ENCODE measurements at places on chromosomes 5 and 9. TPM values are rescaled to one million over a fixed set of nuclear protein-coding genes. Genes with fewer than 3 reads are reported as not detected.

GRCh38 chr9:75053869-75054268 lies 25.8 kb upstream of the CARNMT1 start:
- no peak for DNase-seq

GRCh38 chr5:59236986-59237385 lies 654.1 kb downstream of the RAB3C start:
- no peak for DNase-seq

GRCh38 chr5:100772006-100772405 lies 131.1 kb downstream of the ST8SIA4 start:
- DNase-seq: no peak

DNA sequence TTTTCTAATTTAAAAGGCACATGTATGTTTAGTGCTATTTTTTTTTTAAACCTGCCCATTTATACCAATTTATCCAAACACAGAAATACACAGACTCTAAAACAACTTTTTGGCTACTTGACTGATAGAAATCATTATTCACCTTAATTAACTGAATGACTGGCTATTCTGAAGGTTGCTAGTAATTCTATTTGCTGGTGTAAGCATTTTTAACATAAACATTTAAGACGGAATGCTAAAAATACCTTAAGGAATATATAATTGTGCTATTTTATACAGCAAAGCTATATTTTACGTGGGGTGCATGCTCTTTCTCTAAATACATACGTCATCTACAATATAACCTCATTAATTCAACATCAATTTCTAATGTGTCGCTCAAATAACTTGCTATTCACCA lies 14.9 kb downstream of the GLIS3 start:
- DNase-seq: no peak

DNA sequence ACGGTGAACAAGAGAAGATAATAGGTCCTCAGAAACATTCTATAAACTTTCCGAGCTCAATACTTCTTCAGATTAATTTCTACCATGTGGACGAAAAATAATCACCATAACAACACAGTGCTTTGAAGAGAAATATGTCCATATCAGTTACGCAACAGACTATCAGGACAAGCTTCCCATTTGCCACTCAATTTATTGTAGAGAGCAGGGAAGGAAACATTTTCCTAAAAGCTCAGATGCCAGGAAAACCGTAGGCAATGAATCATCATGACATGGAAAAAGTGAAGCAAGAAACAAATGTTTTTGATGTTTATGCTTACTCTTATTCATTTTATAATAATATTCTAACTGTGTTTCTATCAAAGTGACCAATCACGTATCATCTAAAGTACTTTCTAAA lies 87.6 kb downstream of the S1PR3 start:
- peak; percentile 7 for DNase-seq

DNA sequence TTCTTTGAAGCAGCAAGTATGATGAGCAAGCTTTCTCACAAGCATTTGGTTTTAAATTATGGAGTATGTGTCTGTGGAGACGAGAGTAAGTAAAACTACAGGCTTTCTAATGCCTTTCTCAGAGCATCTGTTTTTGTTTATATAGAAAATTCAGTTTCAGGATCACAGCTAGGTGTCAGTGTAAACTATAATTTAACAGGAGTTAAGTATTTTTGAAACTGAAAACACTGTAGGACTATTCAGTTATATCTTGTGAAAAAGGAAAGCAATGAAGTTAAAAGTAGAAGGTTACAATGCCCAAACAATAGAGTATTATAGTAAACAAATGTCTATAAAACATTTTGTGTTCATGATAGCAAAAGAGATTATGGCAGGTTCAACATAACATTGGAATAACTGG lies 88.6 kb downstream of the JAK2 start:
- no peak for DNase-seq

DNA sequence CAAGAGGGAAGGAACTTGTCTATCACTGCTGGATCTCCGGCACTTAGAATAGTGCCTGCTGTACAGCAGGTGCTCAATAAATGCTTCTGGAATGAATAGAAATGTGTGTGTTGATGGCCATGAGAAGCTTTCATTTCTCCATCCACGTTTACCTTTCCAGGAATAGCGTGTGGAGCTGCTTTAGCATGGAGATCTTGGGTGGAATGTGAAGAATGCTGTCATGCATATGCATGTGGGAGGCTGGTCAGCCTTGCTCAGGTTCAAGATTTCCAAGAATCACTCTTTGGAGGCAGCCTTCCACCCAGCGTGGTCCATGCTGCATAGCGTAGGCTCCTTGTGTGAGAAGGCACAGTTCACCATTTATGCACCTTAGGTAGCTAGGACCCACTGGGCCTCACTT lies 19.2 kb downstream of the COL15A1 start:
- no peak for DNase-seq

- DNase-seq: no peak
These were observed 124.7 kb upstream of the TBC1D2 start for GRCh38 chr9:98380065-98380681.

DNA sequence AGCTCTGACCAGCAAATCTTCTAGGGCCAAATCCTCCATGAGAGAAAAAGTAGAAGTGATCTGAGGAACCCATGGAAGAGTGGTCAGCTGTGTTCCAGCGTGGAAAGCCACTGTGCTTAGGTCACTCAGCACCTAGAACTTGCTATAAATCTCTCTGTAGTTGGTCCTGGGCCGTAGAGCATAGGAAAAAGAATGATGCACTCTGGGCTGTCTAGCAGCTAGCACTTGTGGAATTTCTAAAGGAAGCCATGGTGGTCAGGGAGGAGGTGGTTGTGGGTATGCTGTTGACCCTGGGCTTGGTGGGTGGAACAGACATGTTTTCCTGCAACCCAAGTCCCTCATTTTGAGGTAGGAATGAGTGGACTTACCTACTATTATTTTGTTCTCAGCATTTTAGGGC lies 48.1 kb downstream of the GGTA1 start:
- DNase-seq: no peak

- no peak for DNase-seq
These were observed 393.4 kb upstream of the KIF2A start for GRCh38 chr5:61912559-61912958.

DNA sequence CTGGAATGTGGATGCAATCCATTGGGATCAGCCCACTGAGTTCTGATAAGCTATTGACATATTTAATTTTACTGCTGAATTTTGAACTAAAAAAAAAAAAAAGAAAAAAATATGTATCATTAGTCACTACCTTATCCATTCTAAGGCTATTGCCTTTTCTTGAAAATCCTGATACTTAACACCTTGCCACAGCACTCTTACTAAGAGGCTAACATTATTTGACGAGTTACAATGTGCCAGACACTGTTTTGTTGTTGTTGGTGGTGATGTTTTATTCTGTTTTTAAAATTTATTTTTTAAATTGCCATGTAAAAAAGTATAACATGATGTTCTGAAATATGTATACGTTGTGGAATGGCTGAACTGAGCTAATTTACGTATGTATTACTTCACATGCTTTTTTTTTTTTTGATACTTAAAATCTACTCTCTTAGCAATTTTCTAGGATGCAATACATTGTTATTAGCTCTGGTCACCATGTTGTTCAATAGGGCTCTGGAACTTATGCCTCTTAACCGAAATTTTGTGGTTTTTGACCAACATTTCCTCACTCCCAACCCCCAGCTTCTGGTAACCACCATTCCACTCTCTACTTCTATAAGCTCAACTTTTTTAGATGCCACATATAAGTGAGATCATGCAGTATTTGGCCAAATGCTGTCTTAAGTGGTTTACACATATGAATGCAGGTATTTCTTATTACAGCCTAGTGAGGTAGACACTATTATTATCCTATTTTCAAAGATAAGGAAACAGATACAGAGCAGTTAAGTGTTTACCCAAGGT lies 134.8 kb upstream of the PCA3 start:
- no peak for DNase-seq

- DNase-seq: peak; percentile 63
These were observed 40.0 kb downstream of the PTGES start for GRCh38 chr9:129712634-129713401.

DNA sequence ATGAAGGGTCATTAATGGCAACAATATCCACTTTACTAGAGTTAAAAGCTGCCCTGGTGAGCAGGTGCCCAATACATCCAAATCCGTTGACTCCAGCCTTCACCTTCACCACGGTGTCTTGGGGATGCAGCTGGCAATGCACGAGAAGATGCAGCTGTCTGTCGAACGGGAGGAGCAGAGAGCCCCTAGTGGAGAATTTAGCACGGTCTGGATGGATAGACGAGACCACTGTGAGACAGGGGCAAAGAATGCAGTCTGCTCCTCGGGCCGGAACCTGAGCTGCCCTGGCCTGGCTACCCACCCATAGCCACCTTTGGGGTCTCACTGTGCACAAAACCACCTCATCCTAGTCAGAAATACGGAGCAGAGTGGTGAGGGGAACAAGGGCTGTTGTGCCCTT lies 35.1 kb downstream of the ADRA1B start:
- DNase-seq: no peak

DNA sequence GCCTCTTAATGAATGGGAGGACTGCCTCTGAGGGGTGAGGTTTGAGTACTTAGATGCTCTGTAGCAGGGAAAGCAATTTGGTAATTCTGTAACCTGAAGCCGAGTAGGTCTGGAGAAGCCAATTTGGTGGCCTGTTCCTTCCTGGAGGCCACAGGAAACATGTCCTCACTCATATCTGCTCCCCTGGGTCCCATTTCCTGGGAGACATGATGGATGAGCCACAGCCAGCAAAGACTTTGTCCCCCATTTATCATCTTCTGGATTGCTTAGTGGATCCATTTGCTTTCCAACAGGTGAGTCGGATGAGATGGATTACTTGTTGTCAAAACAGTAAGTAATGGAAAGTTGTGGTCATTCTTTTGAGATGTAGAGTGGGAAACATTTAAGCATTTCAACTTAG lies 99.8 kb upstream of the KLF9 start:
- DNase-seq: no peak

DNA sequence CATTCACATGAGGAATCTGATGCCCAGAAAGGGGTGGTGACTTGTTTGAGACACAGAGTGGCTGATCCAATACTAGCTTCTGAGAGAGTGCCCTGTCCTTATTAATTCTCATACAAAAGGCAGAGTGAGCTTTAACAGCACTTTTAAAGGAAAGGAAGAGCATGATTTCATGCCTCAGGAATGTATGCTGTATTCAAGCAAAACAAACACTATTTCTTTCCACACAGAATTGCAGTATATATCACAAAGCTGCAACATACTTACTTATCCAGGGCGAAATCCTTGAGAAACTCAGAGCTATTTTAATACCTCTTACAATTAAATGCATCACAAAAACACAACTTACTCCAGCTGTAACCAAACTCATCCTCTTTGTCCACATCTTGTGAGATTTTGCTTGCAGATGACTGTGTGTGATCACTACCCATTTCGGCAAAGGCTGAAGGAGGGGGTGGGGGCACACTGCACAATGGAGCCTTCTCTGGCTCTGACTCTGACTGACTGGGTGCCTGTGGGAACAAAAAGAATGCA lies 139.8 kb downstream of the MPDZ start:
- peak; percentile 70 for DNase-seq

DNA sequence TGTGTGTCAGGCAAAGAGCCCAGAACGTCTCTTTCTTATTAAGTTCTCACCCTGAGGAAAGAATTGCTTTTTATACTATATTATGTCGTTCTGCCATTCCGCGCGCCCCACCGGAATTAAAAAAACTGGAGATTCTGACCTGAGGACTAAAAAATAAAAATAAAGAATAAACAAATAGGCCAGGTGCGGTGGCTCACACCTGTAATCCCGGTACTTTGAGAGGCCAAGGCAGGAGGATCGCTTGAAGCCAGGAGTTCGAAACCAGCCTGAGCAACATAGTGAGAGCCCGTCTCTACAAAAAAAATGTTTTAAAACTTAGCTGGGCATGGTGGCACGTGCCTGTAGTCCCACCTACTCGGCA lies 677 bp upstream of the DYNC2I2 start:
- no peak for DNase-seq

DNA sequence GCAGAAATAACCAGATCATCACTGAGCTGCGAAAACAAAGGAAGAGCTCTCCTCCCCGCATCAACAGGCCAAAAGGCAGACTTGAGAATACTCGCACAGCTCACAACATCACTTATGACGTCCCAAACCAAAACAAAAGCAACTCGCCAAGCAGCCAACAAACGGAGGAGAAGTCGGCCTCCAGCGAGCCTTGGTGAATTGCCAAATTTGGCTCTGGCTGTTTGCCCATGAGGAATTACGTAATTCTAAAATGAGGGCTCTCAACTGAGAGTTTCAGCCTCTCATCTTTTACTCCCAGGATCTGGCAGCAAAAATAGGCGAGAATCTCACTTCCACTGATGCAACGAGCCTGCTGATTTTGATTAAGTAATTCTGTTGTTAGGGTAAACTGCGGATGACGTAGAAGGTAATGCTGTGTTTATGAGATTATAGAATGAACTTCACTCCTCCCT lies 51.7 kb upstream of the SEMA6A start:
- peak; percentile 82 for DNase-seq

- DNase-seq: no peak
These were observed 296.6 kb upstream of the TNC start for GRCh38 chr9:115414561-115414960.

- no peak for DNase-seq
These were observed 22.4 kb downstream of the ZDHHC11B start for GRCh38 chr5:761854-762710.

DNA sequence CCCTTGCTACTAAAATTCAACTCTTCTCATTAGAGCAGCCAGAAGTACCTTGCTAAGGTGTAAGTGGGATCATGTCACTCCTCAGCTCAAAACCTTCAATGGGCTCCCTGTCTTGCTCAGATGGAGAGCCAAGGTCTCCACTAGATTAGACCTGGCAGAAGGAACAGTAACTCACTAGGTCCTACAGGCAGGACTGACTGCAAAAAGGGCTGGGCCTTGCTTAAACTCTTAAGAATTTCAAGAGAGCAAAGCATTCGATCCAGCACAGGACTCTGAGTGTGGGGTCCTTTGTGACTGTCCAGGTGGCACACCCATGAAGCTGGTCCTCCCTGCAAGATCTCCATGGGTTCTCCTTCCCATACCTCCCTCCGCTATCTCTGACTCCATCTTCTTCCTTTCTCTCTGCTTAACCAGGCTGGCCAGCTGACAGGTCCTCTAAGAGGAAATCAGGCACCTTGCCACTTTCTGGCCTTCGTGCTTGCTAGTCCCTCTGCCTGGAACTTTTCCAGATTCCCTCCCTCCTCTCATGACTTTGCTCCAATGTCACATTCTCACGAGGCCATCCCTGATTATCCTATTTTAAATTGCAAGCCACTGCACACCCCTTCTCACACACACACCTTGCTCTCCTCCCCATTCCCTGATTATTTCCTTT lies 70.2 kb downstream of the BASP1 start:
- no peak for DNase-seq

Gene PCDHB11
- 3.5 TPM for total RNA-seq

Gene FST
- 58.7 TPM for total RNA-seq

Gene CANX
- total RNA-seq: 263 TPM

Gene ANKH
- total RNA-seq: 23.2 TPM

Gene TNFSF8
- 1.6 TPM for total RNA-seq

Gene ZNF366
- total RNA-seq: 1.1 TPM

Gene MZB1
- total RNA-seq: 0.89 TPM

Gene EIF4E1B
- not detected for total RNA-seq

Gene IFNA13
- total RNA-seq: not detected

Gene CCNO
- 0.20 TPM for total RNA-seq

Gene SLC4A9
- not detected for total RNA-seq

Gene CLIC3
- 12.7 TPM for total RNA-seq
